Kidney epithelial cell (primary cell): ENCODE measurements at places on chromosomes 3 and 15. TPM values are rescaled to one million over a fixed set of nuclear protein-coding genes. Genes with fewer than 3 reads are reported as not detected.
A peak's percentile ranks its signal among the peaks of the same experiment; 100 is the strongest.

The SLC28A2 gene
- not detected in 2 replicates for total RNA-seq

The UNC13C gene
- 0.14 and 0.21 TPM in 2 replicates for total RNA-seq

The FMN1 gene
- 3.9 and 4.5 TPM in 2 replicates for total RNA-seq

The PPP1R14D gene
- not detected in 2 replicates for total RNA-seq

DNA sequence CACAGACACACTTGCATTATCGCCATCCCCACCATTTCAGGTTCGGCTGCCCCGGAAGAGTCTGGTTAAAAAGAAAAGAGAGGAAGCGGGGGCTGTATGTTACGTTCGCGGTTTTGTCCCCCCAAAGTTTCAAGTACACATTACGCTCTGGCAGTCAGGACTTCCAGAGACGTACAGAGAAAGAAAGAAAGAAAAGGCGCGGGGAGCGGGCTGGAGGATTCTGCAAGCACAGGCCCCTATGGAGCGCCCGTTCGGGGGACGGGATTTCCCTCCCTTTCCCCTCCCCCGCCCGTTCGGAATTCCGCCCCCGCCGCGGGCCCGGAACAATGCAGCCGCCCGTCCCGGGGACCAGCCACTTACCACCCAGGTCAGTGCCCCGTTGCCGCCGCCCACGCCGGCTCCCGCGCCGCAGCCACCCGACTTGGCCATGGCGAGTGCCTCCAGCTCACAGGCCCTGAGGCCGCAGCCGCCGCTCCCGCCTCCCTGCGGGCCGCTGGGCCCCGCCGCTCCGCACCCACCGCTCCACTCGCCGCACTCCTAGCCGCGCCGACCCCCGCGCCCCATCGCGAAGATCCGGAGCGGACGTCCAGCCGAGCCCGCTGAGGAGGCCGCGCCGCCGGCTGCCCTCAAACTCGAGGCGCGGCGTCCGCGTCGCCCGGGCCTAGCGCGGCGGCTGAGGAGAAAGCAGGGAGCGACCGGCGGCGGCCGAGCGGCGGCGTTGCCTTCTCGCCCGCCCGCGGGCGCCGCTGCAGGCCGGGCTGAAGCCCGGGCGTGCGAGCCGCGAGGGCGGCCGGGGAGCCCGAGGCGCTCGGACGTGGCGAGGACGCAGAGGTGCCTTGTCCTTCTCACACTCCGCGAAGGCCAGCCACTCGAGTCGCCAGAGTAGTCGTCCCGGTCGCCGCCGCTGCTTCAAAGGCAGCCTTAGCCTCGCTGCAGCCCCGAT lies 567 bp downstream of the TOP2B start:
- no peak for DNase-seq

DNA sequence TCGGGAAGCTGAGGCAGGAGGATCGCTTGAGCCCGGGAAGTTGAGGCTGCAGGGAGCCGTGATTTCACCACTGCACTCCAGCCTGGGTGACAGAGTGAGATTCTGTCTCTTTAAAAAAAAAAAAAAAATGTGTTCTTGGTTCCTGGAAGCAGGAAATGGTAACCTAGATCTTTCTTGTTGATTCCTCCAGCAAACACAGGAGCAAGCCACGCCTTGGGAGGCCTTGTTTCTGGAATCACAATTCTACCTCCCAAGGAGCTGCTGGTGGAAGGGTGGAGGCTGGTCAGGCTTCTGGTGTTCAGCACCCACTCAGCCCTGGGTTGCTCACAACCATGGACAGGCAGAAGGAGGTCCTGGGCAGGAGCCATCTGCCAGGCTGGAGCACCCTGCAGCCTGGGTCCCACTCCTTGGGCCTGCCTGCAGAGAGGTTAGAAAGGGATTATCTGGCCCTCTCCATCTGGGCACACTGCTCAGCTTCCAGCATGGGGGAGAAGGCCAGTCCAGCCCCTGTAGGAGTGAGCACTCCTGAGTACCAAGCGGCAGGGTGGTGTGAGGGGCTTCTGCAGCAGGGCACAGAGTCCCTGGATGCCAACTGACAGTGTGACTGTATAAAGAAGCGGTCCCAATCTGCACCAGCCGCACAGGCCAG lies 65.6 kb downstream of the ABTB1 start:
- no peak for DNase-seq

GRCh38 chr3:59850417-59850816 lies 800.6 kb upstream of the CFAP20DC start:
- peak; percentile 12 for DNase-seq

DNA sequence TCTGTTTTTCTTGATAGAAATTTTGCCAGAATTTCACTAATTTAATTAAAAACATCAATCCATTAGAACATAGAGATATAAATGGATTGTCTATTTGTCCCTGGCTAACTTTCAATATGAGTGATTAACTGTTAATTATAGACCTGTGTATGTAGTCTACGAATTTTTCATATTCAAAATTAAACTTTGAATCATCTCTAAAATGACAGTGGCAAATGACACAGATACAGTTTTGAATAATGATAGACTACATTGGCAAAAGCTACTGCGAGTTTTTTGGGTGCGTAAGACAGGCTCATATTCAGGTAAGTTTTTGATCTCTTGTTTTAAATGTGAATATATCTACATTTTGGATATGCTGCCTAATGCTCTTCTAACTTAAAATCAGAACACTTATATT lies 86.0 kb upstream of the TBC1D5 start:
- DNase-seq, result no peak

DNA sequence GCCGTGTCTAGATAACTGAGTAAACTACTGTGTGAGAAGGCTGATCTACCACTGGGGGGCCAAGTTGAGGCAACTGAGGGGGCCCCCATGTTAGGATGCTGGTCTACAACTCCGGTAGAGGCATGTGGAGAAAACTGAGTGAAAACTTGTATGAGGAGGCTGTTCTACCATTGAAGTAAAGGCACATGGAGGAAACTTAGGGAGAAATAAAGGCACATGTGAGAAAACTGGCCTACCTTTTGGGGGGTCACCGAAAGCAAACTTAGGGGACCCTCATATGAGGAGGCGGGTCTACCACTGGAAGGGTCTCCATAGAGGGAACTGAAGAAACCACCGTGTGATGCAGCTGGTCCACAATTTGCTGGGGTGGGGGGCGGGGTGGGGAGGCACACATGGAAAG lies 155.2 kb downstream of the FBLN2 start:
- DNase-seq, result no peak

- no peak for DNase-seq
Observed at GRCh38 chr3:197508461-197508860, 47.3 kb downstream of the BDH1 start.

DNA sequence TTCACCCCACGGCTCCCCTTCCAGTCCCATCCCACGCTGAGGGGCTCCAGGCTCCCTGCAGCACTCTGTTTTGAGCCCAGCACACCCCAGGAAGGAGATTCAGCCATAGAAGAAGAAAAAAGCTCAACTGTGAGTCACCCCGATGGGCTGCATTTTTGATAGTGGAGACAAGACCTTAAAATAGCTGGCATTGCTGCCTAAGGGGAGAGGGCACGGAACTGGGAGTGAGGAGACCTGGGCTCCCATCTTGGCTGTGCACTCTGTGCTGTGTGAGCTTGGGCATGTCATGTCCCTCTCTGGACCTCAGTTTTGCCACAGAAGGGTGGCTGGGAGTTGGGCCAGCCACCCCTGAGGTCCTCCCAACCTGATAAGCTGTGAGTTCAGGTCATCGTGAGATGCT lies 57.2 kb upstream of the SMAD6 start:
- DNase-seq, result no peak

- peak; percentile 31 for DNase-seq
Observed at GRCh38 chr15:74040109-74040850, 42.1 kb downstream of the GOLGA6A start.

DNA sequence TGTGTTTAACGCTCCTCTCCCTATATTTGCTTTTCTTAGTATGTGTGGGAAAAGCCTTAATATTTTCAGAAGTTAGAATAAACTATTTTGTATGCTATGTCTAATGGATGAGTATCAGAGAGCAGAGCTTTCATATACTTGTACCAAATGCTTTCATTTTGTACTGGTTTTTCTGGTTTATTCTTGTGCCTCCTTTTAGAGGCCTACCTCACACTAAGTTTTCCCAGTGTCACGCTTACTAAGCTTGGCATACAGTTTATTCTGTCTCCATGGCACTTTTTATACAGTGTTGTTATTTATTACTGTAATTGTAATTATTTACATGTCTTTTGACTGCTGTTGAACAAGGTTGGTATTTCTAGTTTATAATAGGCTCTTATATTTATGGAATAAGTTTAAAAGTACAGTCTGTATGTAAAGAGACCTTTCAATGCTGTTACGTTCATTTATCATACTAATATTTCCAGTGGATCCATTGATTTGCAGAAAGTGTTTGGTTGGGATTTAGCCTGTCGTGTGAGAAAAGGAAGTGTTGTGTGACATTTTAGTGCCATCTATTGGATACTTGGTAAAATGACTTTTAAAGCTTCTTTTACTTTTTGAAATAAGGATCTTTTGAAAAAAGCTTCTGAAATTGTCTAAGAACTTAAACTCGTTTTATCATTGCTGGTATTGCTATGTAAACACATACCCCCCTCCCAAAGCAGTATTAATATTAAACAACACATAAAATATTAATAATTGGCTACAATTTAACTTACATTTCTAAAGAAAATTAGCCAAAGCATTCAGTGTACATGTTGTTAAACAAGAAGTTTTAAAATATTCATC lies 5.2 kb upstream of the EBLN2 start:
- DNase-seq, result no peak

- no peak for DNase-seq
Observed at GRCh38 chr15:60809375-60809774, 330.4 kb upstream of the ICE2 start.

DNA sequence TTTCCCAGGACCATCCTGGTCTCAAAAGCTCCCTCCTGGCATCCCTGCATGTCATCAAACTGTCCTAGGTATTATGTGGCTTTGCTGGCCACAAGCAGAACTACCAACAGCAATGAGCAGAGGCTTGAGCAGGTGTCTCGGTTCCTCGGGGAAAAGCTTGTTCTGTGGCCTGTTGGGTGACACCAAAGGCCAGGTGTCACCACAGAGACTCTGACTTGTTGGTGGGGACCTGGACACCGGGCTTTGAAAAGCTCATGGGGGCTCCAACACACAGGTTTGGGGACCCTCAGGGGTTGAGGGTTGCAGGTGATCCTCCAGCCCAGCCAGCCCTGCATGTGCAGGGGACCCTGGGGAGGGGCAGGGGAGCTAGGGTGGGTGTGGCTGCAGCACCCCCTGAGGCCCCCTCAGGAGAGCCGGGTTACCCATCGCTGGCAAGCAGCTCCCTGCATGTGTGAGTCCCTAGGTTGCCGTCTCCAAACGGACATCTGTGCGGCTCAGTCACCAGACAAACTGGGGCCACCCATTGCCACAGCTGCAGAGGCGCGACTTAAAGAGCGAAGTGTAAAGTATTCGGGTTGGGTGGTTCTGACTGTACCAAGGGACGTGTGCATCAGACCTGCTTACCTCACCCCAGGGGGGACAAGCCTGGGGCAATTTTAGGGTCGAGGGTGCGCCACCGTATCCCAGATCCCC lies 140.1 kb downstream of the CHSY1 start:
- no peak for DNase-seq
